ENCODE measurements at places on chromosomes 13 and 19.

- H3K4me3 ChIP-seq, result no peak overlapping the region
- DNase-seq, result no peak
- H3K36me3 ChIP-seq, result no peaks in the 10 kb centered on the region
- no peaks in the 10 kb centered on the region for H3K27me3 ChIP-seq
Measured at GRCh38 chr13:61774903-61775302, 359.3 kb upstream of the PCDH20 start.

- DNase-seq, result no peak
- no peak overlapping the region for H3K4me3 ChIP-seq
- no peak overlapping the region for H3K27ac ChIP-seq
- peaks cover 10% of the 10 kb centered on the region for H3K4me1 ChIP-seq
- peaks cover 6% of the 10 kb centered on the region for H3K27me3 ChIP-seq
Measured at GRCh38 chr13:110339975-110340550, 33.0 kb downstream of the COL4A2 start.

DNA sequence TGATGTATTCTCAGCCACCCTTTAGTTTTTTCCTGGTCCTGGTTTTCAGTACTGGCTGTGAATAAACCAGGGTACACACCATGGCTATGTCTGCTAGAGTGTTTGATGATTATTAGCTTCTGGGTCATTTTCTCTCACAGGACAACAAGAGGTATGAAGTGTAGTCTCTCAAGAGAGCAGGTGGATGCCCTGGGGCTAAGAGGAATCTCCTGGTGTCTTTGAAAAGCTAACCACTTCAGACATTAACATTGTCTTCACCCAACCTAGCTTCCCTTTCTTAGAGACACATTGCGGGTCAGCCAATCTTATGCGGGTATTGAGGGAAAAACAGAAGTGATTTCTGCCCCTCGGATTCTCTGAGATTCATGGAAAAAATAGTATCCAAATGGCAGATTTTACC lies 1.6 kb downstream of the ZNF730 start:
- no peaks in the 10 kb centered on the region for H3K4me1 ChIP-seq
- H3K27me3 ChIP-seq, result no peaks in the 10 kb centered on the region

DNA sequence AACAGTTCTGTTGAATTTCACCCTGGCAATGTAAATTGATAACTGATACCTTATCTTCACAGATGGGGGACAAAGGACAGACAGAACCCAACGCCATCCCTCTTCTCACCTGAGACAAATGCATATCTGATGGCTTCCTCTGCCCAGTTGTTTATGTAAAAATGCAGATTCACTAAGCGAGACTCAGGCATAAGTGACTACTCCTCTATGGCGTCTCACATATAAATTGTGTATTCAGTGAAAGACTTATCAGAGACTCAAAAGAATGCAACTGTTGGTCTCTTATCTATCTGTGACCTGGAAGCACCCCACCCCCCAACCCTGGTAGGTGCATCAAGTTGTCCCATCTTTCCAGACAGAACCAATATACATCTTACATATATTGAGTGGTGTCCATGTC lies 13.3 kb upstream of the CALM3 start:
- H3K36me3 ChIP-seq, result no peaks in the 10 kb centered on the region
- DNase-seq, result no peak
- no peak overlapping the region for H3K4me3 ChIP-seq

- no peaks in the 10 kb centered on the region for H3K4me1 ChIP-seq
- no peak overlapping the region for H3K4me3 ChIP-seq
- no peak for DNase-seq
- no peaks in the 10 kb centered on the region for H3K36me3 ChIP-seq
Measured at GRCh38 chr19:47499371-47499770, 15.4 kb upstream of the KPTN start.

DNA sequence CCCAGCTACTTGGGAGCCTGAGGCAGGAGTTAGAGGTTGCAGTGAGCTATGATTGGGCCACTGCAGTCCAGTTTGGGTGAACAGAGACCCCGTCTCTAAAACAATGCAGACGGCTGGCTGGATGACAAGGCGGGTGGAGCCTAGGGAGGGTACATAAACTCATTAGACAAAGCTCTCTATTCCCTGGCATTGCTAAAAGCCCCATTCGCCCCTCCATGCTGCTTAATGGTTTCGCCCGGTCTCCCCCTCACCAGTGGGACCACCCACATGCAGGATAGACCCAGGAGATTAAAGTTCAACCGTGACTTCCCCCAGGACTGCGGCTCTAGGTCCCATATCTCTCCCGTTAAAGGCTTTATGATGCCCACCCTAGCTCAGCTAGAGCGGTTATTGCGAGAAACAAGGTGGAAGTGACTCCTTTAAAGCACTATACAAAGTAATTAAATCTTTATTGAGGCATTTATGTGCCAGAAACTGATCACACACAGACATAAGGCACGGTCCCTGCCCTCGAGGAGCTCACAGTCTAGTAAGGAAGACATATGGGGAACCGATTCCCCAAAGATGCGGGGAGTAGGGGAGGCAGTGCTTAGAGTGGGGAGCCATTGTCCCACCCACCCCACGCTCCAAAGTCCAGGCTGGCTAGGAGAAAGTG lies 4.9 kb downstream of the LYPD3 start:
- H3K27me3 ChIP-seq, result no peaks in the 10 kb centered on the region
- no peak overlapping the region for H3K4me3 ChIP-seq
- H3K4me1 ChIP-seq, result peaks cover 28% of the 10 kb centered on the region

DNA sequence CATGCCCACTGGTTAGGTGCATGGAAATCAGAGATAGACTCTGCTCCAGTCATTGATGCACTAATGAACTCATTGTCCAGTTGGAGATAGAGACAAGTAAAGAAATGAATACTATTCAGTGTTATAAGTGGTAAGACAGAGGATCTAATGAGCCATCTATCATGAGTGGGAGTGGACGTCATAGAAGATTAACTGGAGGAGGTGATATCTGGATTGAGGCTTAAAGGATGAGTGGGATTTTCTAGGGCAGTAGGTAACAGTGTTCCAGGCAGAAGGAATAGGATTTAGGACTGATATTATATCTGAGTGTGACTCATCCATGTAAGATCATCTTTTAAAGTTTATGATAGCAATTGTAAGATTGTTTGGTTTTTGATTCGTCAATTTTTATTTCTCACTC lies 152.2 kb upstream of the CSNK1A1L start:
- H3K4me1 ChIP-seq, result no peaks in the 10 kb centered on the region
- H3K27me3 ChIP-seq, result no peaks in the 10 kb centered on the region
- no peak overlapping the region for H3K4me3 ChIP-seq
- H3K27ac ChIP-seq, result no peak overlapping the region

DNA sequence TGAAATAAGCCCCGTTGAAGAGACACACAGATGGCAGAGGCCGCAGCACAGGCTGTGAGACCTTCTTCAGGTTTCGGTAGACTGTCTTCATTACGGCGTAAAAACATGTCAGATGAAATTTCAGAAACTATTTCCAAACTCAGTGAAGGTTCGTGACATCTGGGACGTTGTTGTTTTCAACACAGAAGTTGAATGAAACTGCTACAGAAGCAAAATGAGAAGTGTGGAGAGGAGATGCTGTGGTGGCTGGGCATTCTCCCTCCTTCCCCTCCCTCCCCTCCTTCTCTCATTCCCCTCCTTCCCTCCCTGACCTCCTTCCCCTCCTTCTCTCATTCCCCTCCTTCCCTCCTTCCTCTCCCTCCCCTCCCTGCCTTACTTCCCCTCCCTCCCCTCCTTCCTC lies 113.6 kb downstream of the ATP11A start:
- no peak overlapping the region for H3K4me3 ChIP-seq
- H3K27ac ChIP-seq, result no peak overlapping the region
- H3K36me3 ChIP-seq, result no peaks in the 10 kb centered on the region
- no peaks in the 10 kb centered on the region for H3K27me3 ChIP-seq
- DNase-seq, result no peak

GRCh38 chr13:52785739-52786138 lies 46.1 kb upstream of the CNMD start:
- no peaks in the 10 kb centered on the region for H3K36me3 ChIP-seq
- peak; percentile 49 for DNase-seq
- H3K27ac ChIP-seq, result no peak overlapping the region

DNA sequence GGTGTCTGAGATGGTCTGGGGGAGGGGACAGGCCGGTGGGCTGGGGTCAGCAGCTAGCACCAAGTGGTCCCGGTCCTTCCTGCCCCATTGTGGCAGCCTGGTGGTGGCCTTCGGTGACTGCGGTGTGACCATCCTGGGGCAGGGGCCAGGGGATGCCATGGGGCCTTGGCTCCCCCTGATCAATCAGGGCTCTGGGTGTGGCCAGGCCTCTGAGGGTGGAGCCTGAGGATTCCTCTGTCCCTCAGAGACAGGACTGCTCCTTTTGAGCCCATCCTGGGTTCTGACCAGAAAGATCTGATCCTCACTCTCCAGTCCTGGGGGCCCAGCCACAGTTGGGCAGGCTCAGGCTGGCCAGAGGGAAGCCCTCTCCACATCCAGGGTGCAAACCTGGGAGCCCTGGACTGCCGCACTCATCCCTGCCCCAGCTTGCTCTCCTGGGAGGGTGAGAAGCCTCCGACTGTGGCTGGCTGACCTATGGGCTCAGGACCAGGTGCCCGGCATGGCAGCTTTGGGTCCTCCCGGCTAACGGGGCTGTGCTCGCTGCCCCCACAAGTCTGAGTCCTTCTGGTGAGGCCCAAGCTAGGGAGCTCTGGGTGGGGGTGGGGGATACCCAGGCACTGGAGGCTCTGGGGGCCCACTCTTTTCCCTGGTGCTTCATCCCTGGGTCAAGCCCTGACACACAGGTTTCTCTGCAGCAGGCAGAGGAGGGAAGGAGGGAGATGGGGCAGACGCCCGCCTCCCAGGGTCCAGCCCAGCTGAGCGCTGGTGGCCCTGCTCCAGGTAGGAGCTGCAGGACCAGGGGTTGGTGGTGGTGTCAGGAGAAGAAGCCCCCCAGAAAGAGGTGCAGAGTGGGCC lies 59.5 kb downstream of the IER2 start:
- no peak overlapping the region for H3K27ac ChIP-seq
- H3K4me1 ChIP-seq, result no peaks in the 10 kb centered on the region
- no peak for DNase-seq
- H3K36me3 ChIP-seq, result no peaks in the 10 kb centered on the region

DNA sequence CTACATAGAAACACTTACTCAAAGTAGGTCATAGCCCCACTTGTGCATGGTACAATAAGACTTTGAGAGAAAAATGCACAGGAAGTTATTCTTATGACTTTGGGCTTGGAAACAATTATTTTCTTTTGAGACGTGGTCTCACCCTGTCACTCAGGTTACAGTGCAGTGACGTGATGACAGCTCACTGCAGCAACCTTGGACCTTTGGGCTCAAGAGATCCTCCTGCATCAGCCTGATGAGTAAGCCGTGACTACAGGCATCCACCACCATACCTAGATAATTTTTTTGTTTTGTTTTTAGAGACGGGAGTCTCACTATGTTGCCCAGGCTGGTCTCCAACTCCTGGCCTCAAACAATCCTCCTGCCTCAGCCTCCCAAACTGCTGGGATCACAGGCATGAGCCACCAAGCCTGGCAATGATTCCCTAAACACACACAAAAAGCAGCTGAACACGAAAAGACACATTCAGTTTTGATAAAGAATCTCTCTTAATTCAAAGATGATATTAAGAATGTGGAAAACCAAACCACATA lies 17.9 kb downstream of the NLRP9 start:
- no peaks in the 10 kb centered on the region for H3K4me1 ChIP-seq
- no peak overlapping the region for H3K27ac ChIP-seq
- H3K36me3 ChIP-seq, result no peaks in the 10 kb centered on the region
- H3K27me3 ChIP-seq, result peaks cover 5% of the 10 kb centered on the region
- H3K4me3 ChIP-seq, result no peak overlapping the region

DNA sequence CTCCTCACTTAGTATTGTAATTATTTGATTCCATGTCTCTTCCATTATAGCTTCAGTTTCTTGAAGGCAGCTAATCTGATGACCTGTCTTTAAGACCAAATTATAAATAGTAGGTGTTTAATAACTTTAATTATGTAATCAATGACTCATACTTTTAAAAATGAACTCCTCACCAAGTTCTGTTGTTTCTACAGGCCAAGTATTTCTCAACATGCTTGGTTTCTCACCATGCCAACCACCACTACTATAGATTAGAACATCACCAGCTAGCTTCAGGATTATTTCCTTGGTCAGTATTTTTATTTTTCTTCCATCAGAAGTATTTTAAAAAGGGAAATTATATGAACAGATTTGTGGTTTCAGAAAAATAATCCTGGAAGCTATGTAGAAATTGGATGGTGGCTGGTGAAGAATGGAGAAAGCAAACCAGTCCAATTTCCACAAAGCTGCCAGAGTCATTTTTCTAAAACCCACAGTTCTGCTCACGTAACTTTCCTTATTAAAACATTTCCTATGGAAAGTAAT lies 237.7 kb upstream of the DACH1 start:
- no peak overlapping the region for H3K27ac ChIP-seq
- H3K4me1 ChIP-seq, result no peaks in the 10 kb centered on the region
- H3K4me3 ChIP-seq, result no peak overlapping the region
- H3K36me3 ChIP-seq, result no peaks in the 10 kb centered on the region
- DNase-seq, result no peak

Data from HCT116 (cell line).